ENCODE measurements at places on chromosomes 6 and 20. TPM values are rescaled to one million over a fixed set of nuclear protein-coding genes. Genes with fewer than 3 reads are reported as not detected.

- DNase-seq: no peak
- no peaks in the 10 kb centered on the region for H3K4me1 ChIP-seq
- H3K36me3 ChIP-seq: no peaks in the 10 kb centered on the region
- no peak overlapping the region for H3K27ac ChIP-seq
Measured at GRCh38 chr20:14344746-14345145, 7.3 kb upstream of the FLRT3 start.

GRCh38 chr6:41728073-41728936 is 7.1 kb downstream of the TFEB start:
- DNase-seq: no peak
- H3K4me3 ChIP-seq: no peak overlapping the region
- H3K27me3 ChIP-seq: no peaks in the 10 kb centered on the region
- H3K27ac ChIP-seq: no peak overlapping the region

- DNase-seq: no peak
- H3K36me3 ChIP-seq: no peaks in the 10 kb centered on the region
- no peak overlapping the region for H3K4me3 ChIP-seq
- H3K27me3 ChIP-seq: no peaks in the 10 kb centered on the region
- no peak overlapping the region for H3K27ac ChIP-seq
Measured at GRCh38 chr20:4167261-4168021, 152.1 kb upstream of the RNF24 start.

Gene MROH8
- polyA plus RNA-seq: 5.1 TPM

DNA sequence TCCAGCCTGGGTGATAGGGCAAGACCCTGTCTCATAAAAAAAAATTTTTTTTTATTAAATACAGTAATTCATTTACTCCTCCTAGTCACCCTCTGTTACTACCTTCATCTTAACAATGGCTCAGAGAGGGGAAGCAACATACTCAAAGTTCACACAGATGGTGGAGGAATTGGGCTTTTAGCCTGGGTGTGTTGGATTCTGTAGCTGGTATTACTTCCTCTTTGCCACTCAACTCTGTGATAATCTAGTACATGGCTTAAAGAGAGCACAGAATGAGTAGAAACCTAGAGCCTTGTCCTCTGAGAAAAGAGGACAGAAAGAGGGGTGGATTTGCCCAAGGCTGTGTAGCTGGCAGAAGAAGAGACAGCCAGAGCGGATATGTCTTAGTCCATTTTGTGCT is 96.6 kb downstream of the DLGAP4 start:
- no peaks in the 10 kb centered on the region for H3K36me3 ChIP-seq
- H3K4me1 ChIP-seq: peaks cover 1% of the 10 kb centered on the region
- no peak overlapping the region for H3K27ac ChIP-seq
- H3K4me3 ChIP-seq: no peak overlapping the region
- H3K27me3 ChIP-seq: no peaks in the 10 kb centered on the region

Gene SLC17A2
- not detected for polyA plus RNA-seq

GRCh38 chr6:52020945-52021570 is 66.4 kb downstream of the PKHD1 start:
- no peak for DNase-seq
- no peaks in the 10 kb centered on the region for H3K4me1 ChIP-seq
- no peaks in the 10 kb centered on the region for H3K27me3 ChIP-seq
- no peak overlapping the region for H3K4me3 ChIP-seq
- H3K27ac ChIP-seq: no peak overlapping the region

DNA sequence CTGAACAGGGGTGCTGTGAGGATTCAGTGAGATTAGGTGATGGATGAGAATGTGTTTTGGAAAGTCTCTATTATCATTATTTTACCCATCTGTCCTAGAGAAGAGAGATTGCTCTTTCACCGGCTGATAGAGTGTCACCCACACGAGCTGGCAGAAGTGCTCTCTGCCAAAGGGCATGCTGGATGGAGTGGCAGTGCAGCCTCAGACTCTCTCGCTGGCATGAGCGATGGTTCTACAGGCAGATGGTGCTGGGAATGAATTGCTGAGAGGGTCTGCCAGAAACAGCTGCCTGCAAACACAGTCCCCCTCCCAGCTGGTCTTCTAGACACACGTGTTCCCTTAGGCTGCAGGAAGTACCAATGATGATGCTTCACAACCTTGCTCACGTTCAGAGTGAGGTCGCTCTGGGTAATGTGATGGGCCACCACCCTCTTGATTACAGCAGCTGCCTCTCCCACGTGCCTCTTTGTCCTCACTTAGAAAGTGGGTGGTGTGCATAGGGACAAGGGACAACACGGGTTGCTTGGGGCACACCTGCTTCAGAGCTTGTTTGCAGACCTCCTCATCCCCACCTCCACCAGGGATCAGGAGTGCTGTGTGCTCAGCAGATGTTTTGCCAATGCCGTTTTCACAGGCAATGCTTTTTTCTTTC is 84.7 kb downstream of the FOXA2 start:
- no peak overlapping the region for H3K4me3 ChIP-seq
- H3K36me3 ChIP-seq: no peaks in the 10 kb centered on the region
- H3K27ac ChIP-seq: no peak overlapping the region
- H3K27me3 ChIP-seq: no peaks in the 10 kb centered on the region
- no peaks in the 10 kb centered on the region for H3K4me1 ChIP-seq

- DNase-seq: no peak
- H3K4me3 ChIP-seq: no peak overlapping the region
- no peaks in the 10 kb centered on the region for H3K36me3 ChIP-seq
- no peaks in the 10 kb centered on the region for H3K4me1 ChIP-seq
Measured at GRCh38 chr6:41252401-41253169, 24.4 kb downstream of the TREML4 start.

Gene PPP1R14C
- 0.17 TPM for polyA plus RNA-seq

Gene PSORS1C2
- polyA plus RNA-seq: not detected

Gene PAX1
- polyA plus RNA-seq: not detected

GRCh38 chr6:157494132-157494710 is 113.2 kb downstream of the ZDHHC14 start:
- H3K4me1 ChIP-seq: no peaks in the 10 kb centered on the region
- no peak overlapping the region for H3K4me3 ChIP-seq
- DNase-seq: no peak
- no peaks in the 10 kb centered on the region for H3K27me3 ChIP-seq
- H3K27ac ChIP-seq: no peak overlapping the region

GRCh38 chr6:63415286-63415685 is 95.5 kb upstream of the LGSN start:
- no peaks in the 10 kb centered on the region for H3K36me3 ChIP-seq
- H3K4me3 ChIP-seq: no peak overlapping the region
- H3K27ac ChIP-seq: no peak overlapping the region
- no peak for DNase-seq
- H3K27me3 ChIP-seq: no peaks in the 10 kb centered on the region

Gene XKR7
- polyA plus RNA-seq: not detected
